Activated T-cell treated with anti-CD3 and anti-CD28 coated beads for 1 hour (primary cell): ENCODE measurements at places on chromosomes 6 and 20.

- DNase-seq, result no peak
Observed at GRCh38 chr6:166720856-166721255, 93.8 kb upstream of the RPS6KA2 start.

- DNase-seq, result no peak
Observed at GRCh38 chr20:36967636-36968035, 16.1 kb upstream of the SAMHD1 start.

- no peak for DNase-seq
Observed at GRCh38 chr6:24069526-24069925, 56.5 kb upstream of the NRSN1 start.

GRCh38 chr6:121695329-121695728 lies 259.9 kb downstream of the GJA1 start:
- no peak for DNase-seq

GRCh38 chr6:91438570-91438969 lies 851.7 kb upstream of the MAP3K7 start:
- DNase-seq, result no peak
